ENCODE measurements at places on chromosomes 5 and 9. TPM values are rescaled to one million over a fixed set of nuclear protein-coding genes. Genes with fewer than 3 reads are reported as not detected.

Gene FSTL4
- 0.26 TPM for total RNA-seq

Gene ABLIM3
- 46.8 TPM for total RNA-seq

Gene SETX
- total RNA-seq = 90.0 TPM

Gene NUTM2F
- not detected for total RNA-seq

Gene PCDHB16
- total RNA-seq = 3.6 TPM

Gene SOHLH1
- not detected for total RNA-seq

Gene FSD1L
- total RNA-seq = 8.7 TPM

Gene ADAMTS6
- total RNA-seq = 6.2 TPM

Gene ALDH1A1
- 124 TPM for total RNA-seq

Gene SPATA31E1
- total RNA-seq = not detected

Gene IL7R
- 47.6 TPM for total RNA-seq

GRCh38 chr9:14220256-14220655 is 93.7 kb downstream of the NFIB start:
- H3K27ac ChIP-seq = peak overlapping the region; percentile 41
- no peak overlapping the region for H3K4me3 ChIP-seq
- no peak for DNase-seq
- H3K27me3 ChIP-seq = no peaks in the 10 kb centered on the region

- peaks cover 31% of the 10 kb centered on the region for H3K4me1 ChIP-seq
- no peaks in the 10 kb centered on the region for H3K27me3 ChIP-seq
- H3K4me3 ChIP-seq = no peak overlapping the region
These were observed 673.8 kb downstream of the PRELID2 start for GRCh38 chr5:145161391-145161790.

DNA sequence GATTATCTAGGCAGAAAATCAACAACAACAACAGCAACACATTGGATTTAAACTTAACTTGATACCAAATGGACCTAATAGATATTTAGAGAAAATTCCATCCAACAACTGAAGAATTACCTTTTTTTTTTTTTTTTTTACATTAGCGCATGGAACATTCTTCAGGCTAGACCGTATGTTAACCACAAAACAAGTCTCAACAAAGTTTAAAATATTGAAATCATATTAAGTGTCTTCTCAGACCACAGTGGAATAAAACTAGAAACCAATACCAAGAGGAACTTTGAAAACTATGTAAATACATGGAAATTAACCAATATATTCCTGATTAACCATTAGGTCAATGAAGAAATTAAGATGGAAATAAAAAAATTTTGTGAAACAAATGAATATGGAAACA is 315.8 kb downstream of the CSNK1G3 start:
- H3K4me1 ChIP-seq = no peaks in the 10 kb centered on the region
- H3K36me3 ChIP-seq = no peaks in the 10 kb centered on the region
- no peaks in the 10 kb centered on the region for H3K27me3 ChIP-seq
- H3K4me3 ChIP-seq = no peak overlapping the region
- H3K27ac ChIP-seq = no peak overlapping the region

- no peaks in the 10 kb centered on the region for H3K4me1 ChIP-seq
- H3K27me3 ChIP-seq = no peaks in the 10 kb centered on the region
- no peak for DNase-seq
These were observed 29.7 kb downstream of the C9orf152 start for GRCh38 chr9:110178281-110178680.

DNA sequence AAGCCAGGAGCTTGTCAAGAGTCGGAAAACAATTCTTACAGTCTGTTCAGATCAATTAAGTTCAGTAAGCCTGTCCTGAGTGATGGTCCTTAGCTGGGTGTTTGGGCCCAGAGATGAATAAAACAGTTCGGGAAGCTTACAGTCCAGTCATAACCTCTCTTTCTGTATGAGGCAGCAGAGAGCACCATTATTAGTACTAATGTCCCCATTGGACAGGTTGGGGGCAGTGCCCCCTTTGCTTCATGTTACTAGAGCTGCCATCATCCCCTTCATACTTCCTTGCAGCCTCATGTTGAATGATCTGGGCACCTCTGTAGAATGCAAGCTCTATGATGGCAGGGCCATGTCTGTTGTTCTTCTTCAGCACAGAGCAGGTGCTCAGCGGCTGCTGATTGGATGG is 9.8 kb downstream of the DOCK2 start:
- DNase-seq = no peak
- H3K27me3 ChIP-seq = no peaks in the 10 kb centered on the region
- H3K27ac ChIP-seq = no peak overlapping the region

DNA sequence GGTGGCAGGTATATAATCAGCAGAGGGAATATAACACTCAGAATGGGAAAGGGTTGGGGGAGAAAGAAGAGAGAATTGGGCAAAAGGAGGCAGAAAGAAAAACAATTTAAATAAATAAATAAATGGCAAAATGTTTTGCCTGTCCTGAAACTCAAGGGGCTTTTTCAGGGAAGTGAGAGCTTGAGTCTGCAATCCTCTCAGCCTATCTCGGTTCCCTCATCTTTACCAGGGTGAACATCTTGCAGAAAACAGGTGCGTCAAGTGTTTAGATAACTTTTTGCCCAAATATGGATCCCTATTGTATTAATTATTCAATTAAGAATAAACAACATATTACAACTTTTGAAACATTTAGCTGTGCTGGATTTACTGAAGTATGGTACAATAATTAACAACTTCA is 343.0 kb upstream of the EDIL3 start:
- no peaks in the 10 kb centered on the region for H3K4me1 ChIP-seq
- no peak overlapping the region for H3K4me3 ChIP-seq
- no peaks in the 10 kb centered on the region for H3K36me3 ChIP-seq
- no peak for DNase-seq
- no peaks in the 10 kb centered on the region for H3K27me3 ChIP-seq

GRCh38 chr5:119897537-119898370 is 268.4 kb downstream of the FAM170A start:
- no peak overlapping the region for H3K4me3 ChIP-seq
- peaks cover 3% of the 10 kb centered on the region for H3K4me1 ChIP-seq
- H3K27me3 ChIP-seq = no peaks in the 10 kb centered on the region
- no peaks in the 10 kb centered on the region for H3K36me3 ChIP-seq
- DNase-seq = no peak

- no peaks in the 10 kb centered on the region for H3K36me3 ChIP-seq
- H3K27ac ChIP-seq = no peak overlapping the region
- DNase-seq = no peak
These were observed 1066.1 kb downstream of the NR2F1-AS1 start for GRCh38 chr5:92514896-92515295.

DNA sequence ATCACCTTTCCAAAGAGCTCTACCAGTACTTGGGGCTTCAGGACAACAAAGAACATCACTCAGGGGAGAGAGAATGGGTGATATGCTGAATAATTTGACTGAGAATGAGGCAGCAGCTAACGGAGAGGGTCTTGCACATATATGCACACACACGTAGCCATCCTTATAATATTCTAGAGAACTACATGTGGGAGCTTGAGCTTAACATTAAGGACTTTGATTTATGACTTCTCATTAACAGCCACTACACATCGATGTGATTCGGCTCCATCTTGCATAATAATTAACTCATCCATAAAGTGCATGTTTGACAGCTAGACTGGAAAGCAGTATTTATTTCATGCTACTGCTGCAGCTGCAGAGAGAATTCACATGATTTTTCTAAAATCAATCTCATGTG is 163.4 kb downstream of the RAB3C start:
- no peaks in the 10 kb centered on the region for H3K27me3 ChIP-seq
- H3K4me1 ChIP-seq = peaks cover 12% of the 10 kb centered on the region
- no peak overlapping the region for H3K27ac ChIP-seq
- no peaks in the 10 kb centered on the region for H3K36me3 ChIP-seq
- no peak overlapping the region for H3K4me3 ChIP-seq

GRCh38 chr9:81804306-81804705 is 115.0 kb upstream of the TLE1 start:
- no peaks in the 10 kb centered on the region for H3K36me3 ChIP-seq
- H3K27me3 ChIP-seq = no peaks in the 10 kb centered on the region
- H3K4me3 ChIP-seq = no peak overlapping the region
- DNase-seq = no peak

- peak; percentile 84 for DNase-seq
- H3K4me1 ChIP-seq = peaks cover 7% of the 10 kb centered on the region
- no peak overlapping the region for H3K4me3 ChIP-seq
- no peak overlapping the region for H3K27ac ChIP-seq
- H3K36me3 ChIP-seq = no peaks in the 10 kb centered on the region
These were observed 24.1 kb upstream of the WNK2 start for GRCh38 chr9:93159601-93160471.

GRCh38 chr9:105993116-105993854 is 298.9 kb downstream of the TMEM38B start:
- DNase-seq = no peak
- no peak overlapping the region for H3K4me3 ChIP-seq
- no peaks in the 10 kb centered on the region for H3K27me3 ChIP-seq
- no peak overlapping the region for H3K27ac ChIP-seq
- H3K4me1 ChIP-seq = no peaks in the 10 kb centered on the region

- H3K27me3 ChIP-seq = no peaks in the 10 kb centered on the region
- no peaks in the 10 kb centered on the region for H3K36me3 ChIP-seq
- H3K27ac ChIP-seq = no peak overlapping the region
These were observed 119.4 kb upstream of the ACO1 start for GRCh38 chr9:32265037-32265436.

DNA sequence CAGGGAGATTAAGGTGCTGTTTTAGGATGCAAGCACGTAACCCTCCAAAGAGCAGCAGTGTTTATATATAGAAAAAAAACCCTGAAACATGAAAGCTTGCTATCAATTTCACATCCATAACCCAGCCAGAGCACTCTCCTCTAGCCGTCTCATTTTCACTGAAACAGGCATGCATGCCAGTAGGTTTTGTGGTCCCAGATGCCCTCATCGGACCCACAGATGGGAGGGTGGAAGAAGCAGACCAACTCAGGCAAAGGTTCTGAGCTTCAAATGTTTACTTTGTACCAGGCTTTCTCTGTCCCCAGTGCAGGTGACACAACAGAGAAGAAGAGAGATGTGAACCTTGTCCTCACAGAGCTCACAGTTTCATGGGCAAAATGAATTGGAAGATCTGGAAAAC is 127.4 kb upstream of the ATP10B start:
- H3K4me3 ChIP-seq = no peak overlapping the region
- H3K4me1 ChIP-seq = no peaks in the 10 kb centered on the region
- DNase-seq = no peak
- H3K27ac ChIP-seq = no peak overlapping the region
- no peaks in the 10 kb centered on the region for H3K27me3 ChIP-seq

DNA sequence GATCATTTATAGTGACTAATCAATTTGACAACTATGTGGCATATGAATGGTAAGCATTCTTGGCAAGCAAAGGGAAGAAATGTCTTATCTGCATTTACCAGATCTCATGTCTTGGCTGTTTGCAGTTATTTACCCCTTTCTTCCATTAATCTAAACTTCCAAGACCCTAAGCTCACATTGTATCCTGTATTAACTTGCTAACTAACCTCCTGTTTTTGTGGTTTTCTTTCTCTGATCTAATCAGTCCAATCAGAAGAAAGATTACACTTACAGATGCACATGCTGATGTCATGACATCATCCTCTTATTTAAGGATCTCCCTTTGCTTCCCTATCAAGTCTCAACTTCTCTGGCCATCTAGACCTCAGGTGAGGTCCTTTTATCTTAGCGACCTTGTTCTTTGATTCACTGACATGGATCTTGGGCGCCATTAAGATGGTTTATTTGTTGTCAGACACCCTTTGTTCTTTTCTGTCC is 95.5 kb downstream of the F2RL2 start:
- no peak overlapping the region for H3K27ac ChIP-seq
- H3K36me3 ChIP-seq = no peaks in the 10 kb centered on the region
- H3K27me3 ChIP-seq = no peaks in the 10 kb centered on the region

DNA sequence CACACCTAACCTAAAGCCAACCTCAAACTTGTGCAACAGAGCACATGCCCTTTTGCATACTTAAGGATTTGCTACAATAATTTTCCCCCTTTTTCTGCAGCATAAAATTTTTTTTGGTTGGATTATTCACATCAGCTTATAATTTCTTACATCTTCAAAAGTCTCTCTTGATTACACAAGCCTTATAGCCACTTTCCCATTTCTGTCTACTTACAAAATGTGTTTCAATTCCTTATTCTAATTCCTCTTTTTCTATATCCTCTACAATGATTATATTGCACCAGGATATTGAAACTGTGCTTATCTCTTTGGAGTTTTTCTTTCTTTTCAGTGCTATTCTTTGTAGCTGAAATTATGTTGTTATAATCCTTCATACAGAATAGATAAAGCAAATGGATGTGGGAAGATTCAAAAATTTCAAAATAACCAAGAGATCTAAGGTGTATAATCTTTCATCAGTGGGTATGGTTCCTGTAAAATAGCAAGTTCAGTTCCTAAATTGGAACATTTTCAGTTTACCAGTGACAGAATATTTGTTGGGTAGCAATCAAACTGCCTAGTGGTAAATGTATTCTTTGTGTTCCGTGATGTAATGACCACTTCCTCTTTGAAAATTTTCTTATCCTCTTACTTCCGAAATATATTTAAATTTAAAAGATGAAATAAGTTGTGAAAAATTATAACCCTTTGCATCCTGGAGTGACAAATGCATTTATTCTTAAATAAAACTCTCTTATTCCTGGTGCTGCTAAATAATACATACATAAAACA is 386.8 kb upstream of the CHD1 start:
- peak; percentile 37 for DNase-seq
- no peak overlapping the region for H3K27ac ChIP-seq
- no peak overlapping the region for H3K4me3 ChIP-seq

GRCh38 chr5:61010467-61011454 is 65.8 kb downstream of the NDUFAF2 start:
- no peak for DNase-seq
- no peak overlapping the region for H3K27ac ChIP-seq
- no peaks in the 10 kb centered on the region for H3K4me1 ChIP-seq
- H3K36me3 ChIP-seq = no peaks in the 10 kb centered on the region
- H3K4me3 ChIP-seq = no peak overlapping the region

- H3K36me3 ChIP-seq = no peaks in the 10 kb centered on the region
- H3K4me3 ChIP-seq = no peak overlapping the region
- H3K27me3 ChIP-seq = no peaks in the 10 kb centered on the region
- no peak overlapping the region for H3K27ac ChIP-seq
These were observed 148.0 kb upstream of the SEMA6A start for GRCh38 chr5:116722651-116723050.

- DNase-seq = no peak
- H3K27me3 ChIP-seq = no peaks in the 10 kb centered on the region
- no peaks in the 10 kb centered on the region for H3K36me3 ChIP-seq
- no peak overlapping the region for H3K27ac ChIP-seq
- H3K4me3 ChIP-seq = no peak overlapping the region
These were observed 5.0 kb downstream of the LCN1 start for GRCh38 chr9:135526089-135526729.

DNA sequence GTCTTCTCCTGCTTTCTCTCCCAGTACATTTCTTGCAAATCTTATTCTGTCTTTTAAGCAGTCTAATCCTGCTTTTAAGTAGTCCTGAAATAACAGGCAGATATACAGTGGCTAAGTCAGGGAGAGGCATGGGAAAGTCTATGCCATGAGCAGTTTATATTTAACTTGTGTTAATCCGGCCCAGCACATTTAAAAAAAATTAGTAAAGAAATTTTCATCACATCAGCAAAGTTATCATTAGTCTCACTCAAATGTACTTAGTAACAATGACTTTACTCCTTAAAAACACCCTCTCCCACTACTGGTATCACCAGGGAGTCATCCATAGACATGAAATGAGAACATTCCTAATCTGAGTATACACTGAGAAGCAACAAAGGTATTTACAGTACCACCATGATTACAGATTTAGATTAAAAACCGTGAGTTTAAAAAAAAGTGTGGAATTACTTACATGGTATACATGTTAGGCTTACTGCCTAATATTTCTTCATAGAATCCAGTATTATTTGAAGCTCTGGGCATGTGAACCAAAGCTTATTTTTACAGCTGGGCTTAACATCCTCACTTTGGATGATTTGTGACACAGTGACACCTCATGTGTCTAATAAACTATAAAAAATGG is 75.9 kb upstream of the DAB2 start:
- H3K27ac ChIP-seq = no peak overlapping the region
- no peaks in the 10 kb centered on the region for H3K36me3 ChIP-seq
- no peaks in the 10 kb centered on the region for H3K27me3 ChIP-seq
- H3K4me1 ChIP-seq = peaks cover 3% of the 10 kb centered on the region
- no peak overlapping the region for H3K4me3 ChIP-seq
- no peak for DNase-seq

Measured in lung (tissue), 17 donors.